T-cell (primary cell): ENCODE measurements at places on chromosomes 2 and 18. TPM values are rescaled to one million over a fixed set of nuclear protein-coding genes. Genes with fewer than 3 reads are reported as not detected.

GRCh38 chr2:37469126-37469525, 124.7 kb downstream of the QPCT start:
- no peaks in the 10 kb centered on the region for H3K4me1 ChIP-seq
- H3K36me3 ChIP-seq: no peaks in the 10 kb centered on the region
- H3K27me3 ChIP-seq: no peaks in the 10 kb centered on the region

The M1AP gene
- total RNA-seq: not detected

The ARHGAP15 gene
- total RNA-seq: 271 TPM

The EN1 gene
- not detected for total RNA-seq

The HMSD gene
- not detected for total RNA-seq
